ENCODE measurements at places on chromosomes 12 and 14.

- DNase-seq, result no peak
Measured at GRCh38 chr12:26668230-26668629, 164.8 kb downstream of the ITPR2 start.

GRCh38 chr12:12818701-12819100 is 5.6 kb downstream of the DDX47 start:
- DNase-seq, result no peak

GRCh38 chr14:99260587-99261551 is 11.1 kb downstream of the BCL11B start:
- DNase-seq, result no peak

- no peak for DNase-seq
Measured at GRCh38 chr12:50739611-50740010, 24.3 kb upstream of the ATF1 start.

GRCh38 chr12:32201096-32201495 is 94.4 kb downstream of the BICD1 start:
- DNase-seq, result no peak

DNA sequence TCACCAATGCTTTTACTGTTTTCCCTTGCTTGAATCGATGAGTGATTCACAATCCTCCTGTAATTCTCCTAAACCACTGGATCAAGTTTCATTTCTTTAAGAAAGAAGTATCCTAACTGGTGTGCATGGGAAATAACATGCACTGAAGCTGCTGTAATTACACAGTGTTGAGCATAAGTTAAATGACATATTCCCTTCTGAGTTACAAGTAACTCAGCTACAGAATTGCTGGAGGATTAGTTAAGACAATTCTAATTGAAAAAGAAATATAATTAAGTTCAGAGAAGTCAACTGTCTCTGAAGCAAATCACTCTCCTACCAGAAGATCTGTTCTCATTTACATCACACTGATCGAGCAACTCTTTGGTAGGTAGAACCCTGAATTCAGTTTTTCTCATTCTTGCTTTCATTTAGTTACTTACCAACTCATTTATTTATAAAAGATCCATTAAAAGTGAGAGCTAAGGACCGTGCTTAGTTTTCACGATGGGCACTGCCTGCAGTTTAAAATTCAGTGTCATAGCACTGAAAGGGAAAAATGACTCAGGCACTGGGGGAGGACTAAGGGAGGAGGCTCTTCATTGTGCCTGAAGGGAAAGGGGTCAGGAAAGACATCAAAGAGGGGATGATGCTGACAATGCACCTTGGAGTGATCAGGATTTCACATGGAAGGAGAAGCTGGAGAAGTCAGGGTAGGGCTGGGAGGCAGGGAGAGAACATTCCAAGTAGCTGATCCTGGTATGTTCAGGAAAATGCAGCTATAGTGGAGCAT is 327.2 kb downstream of the EMP1 start:
- no peak for DNase-seq

DNA sequence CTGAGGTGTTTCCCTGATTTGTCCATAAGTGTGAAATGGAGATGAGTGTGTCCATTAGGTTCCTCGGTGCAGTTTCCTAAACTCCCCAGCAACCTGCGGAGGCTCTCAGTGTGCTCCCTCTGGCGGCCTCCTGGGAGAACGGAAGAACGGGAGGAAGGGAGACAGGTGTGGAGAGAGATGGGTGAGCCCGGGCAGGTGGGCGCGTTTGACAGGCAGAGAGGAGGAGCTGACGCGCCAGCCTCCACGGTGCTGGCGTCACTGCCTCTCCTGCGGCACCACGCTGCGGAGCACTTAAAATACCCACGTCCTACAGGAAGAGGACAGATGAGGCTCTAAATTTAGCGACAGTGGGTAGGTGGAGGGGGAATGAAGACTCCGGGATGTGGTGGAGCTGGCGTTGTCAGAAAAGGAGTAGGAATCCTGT is 26.8 kb upstream of the PEX5 start:
- no peak for DNase-seq

DNA sequence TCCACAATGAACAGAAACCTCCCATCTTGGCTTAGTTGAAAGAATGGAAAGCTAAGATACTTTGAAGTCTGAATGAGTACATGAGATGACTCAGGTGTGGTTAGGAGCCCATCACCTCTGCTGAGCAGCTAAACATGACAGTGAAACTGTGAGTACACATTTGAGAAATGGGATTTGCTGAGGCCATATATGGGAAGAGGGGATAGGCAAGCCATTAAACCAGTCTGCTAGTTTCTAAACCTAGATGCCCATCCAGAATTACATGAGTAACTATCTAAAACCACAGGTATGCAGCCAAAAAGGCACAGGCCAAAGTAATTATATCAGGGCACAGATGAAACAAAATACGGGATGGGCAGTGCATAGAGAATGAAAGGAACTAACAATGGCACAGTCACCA is 41.2 kb downstream of the NKX2-1 start:
- no peak for DNase-seq

GRCh38 chr12:123271001-123271668 is 521 bp downstream of the CDK2AP1 start:
- DNase-seq, result peak; percentile 61
